ENCODE measurements at places on chromosomes 11 and 22. TPM values are rescaled to one million over a fixed set of nuclear protein-coding genes. Genes with fewer than 3 reads are reported as not detected.

Gene PLEKHB1
- polyA plus RNA-seq, result 15.5 TPM

Gene ACER3
- polyA plus RNA-seq, result 14.8 TPM

Gene HTR3B
- polyA plus RNA-seq, result 0.32 TPM

Gene ZNF215
- 3.4 TPM for polyA plus RNA-seq

Gene C1QTNF4
- polyA plus RNA-seq, result 6.1 TPM

Gene DEUP1
- polyA plus RNA-seq, result 1.5 TPM

Gene RCN1
- 188 TPM for polyA plus RNA-seq

Gene ZBTB3
- polyA plus RNA-seq, result 8.9 TPM

Gene SLC25A17
- 41.7 TPM for polyA plus RNA-seq

Gene RFPL2
- 0.20 TPM for polyA plus RNA-seq

Gene MEI1
- 3.4 TPM for polyA plus RNA-seq

Gene POTEH
- not detected for polyA plus RNA-seq

Gene KIAA1671
- 23.7 TPM for polyA plus RNA-seq

Gene OR51T1
- not detected for polyA plus RNA-seq

Gene APOL4
- polyA plus RNA-seq, result 8.6 TPM

Gene THY1
- polyA plus RNA-seq, result 87.1 TPM

Gene CREB3L1
- 73.2 TPM for polyA plus RNA-seq

Gene PMM1
- polyA plus RNA-seq, result 39.2 TPM

Gene OR4D5
- not detected for polyA plus RNA-seq

GRCh38 chr11:105937738-105938137, 84.3 kb downstream of the MSANTD4 start:
- no peak for DNase-seq

DNA sequence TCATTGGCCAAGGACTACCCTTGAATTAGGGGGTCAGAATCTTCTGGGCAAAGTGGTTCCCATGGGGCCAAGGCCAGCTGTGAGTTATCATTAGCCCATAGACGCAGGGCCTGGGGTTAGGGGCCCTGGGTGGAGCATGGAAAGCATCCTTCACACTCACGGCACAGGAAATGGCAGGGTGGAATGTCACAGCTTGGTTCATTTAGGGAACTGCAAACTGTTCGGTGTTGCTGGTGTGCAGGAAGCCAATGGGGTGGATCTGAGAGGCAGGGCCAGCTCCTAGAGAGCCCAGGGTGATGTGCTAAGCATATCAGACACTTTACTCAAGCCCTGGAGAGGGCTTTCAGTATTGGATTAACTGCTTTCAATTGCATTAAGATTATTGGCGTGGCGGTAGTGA, 42.9 kb downstream of the TECTA start:
- DNase-seq, result no peak

GRCh38 chr11:66172146-66172545, 96.3 kb upstream of the RAB1B start:
- peak; percentile 8 for DNase-seq

DNA sequence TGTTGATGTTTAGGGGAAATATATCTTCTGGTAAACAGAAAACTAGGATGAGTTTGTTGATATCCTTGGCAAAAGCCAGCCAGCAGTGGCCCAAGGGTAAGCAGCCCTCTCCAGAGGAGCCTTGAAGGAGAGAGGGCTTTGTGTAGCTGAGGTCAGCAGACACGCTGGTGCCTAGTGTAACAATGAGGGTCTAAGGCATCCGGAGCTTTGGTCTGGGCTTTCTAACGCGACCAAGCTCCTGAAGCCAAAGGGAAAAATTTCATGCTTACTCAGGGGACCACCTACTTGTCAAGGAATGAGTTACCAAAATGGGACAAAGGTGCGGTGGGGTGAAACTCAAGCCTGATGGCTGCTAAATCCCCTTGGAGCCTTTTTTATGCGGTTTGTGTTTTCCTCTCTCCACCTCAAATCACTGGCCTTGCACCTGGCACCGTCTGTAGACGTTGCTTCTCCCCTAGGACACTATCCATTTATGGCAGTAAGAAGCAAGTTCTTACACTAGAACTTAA, 134.9 kb downstream of the DBX1 start:
- no peak for DNase-seq

DNA sequence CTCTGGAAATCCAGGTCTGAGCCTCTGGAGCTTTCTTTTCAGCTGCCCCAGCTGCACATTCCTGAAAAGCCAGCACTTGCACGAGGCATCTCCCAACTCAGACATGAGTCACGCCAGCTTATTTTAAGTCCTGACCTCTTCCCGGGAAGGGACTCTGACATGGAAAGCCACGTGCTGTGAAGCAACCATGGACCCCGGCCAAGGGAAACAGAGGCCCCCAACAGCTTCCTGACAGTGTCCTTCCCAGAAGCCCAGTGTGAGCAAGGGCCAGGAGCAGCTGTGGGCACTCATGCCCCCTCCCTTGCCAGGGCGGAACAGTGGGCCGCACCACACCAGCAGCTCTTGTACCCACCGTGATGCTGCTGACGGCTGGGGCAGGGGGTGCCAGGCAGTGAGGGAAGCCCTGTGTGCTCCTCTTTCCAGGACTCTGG, 118.8 kb upstream of the CADM1 start:
- DNase-seq, result peak; percentile 55

DNA sequence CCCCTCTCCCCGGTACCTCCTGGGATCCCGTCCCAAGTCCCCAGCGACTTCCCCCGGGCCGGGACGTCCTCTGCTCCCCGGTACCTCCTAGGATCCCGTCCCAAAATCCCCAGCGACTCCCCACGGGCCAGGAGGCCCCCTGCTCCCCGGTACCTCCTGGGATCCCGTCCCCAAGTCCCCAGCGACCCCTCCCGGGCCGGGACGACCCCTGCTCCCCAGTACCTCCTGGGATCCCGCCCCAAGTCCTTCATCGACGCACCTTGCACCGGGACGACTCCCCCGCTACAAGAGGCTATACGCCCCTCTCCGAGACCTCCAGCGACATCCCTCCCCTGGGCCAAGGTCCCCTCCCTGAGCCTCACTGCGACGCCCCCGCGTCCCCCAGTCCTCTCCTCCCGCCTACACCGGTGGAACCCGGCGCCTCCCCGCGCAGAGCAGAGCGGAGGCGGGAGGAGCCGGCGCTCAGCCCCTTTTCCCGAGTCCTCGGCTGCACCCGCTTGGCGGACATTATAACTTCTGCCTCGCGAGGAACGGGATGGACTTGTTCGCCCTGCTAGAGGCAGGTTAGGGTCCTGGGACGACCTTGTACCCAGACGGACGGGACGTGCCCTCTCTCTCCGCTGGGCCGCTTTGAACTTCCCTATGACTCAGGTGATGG, 912 bp downstream of the KREMEN1 start:
- DNase-seq, result no peak

GRCh38 chr11:128884054-128884453, 7.1 kb upstream of the KCNJ5 start:
- DNase-seq, result no peak

GRCh38 chr11:15208378-15209222, 93.9 kb downstream of the INSC start:
- no peak for DNase-seq

DNA sequence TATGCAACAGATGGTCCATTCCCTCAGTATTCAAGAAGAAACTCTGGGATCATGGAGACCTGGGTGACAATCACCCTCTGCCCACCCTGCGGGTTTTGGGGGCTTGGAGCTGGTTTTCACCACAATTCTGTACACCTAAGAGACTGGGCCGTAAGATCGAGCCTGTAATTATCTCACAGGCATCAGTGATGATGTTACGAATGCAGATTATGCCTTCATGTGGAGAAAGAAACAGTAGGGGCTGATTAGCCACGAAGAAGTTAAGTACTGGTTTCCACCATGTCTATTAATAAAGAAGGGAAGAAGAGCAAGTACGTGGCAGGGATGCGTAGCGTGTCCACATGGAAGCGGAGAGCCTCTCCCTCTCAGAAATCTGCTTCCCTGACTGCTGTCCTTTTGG, 5.3 kb upstream of the EFCAB6 start:
- DNase-seq, result no peak

- DNase-seq, result no peak
Measured at GRCh38 chr11:44748606-44749005, 21.8 kb downstream of the TSPAN18 start.

DNA sequence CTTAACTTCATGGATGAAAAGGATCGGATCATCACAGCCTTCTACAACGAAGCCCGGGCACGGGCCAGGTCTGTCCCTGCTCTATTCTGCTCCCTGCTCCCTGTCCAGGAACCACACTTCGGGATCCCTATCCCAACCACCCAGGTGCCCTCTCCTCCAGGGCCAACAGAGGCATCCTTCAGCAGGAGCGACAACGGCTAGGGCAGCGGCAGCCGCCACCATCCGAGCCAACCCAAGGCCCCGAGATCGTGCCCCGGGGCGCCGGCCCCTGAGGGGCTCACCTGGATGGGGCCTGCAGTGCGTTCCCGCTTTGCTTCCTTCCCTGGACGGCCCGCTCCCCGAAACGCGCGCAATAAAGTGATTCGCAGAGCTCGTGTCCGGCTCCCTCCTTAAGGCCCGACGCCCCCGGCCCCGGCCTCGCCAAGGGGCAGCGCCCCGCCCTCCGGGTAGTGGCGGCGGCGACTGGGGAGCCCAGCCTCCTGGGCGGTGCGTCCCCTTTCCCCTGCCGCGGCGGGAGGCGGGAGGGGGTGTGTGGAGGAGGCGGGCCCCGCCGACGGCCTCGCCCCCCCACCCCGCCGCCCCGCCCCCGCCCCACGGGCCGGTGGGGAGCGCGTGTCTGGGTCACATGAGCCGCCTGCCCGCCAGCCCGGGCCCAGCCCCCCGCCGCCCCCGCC, at the start of gene VEGFB:
VEGFB (plus strand) TSS at position 672 of the 674 bp plus-strand sequence. CDS start 250 bp downstream, outside the sequence.
- no peak for DNase-seq

DNA sequence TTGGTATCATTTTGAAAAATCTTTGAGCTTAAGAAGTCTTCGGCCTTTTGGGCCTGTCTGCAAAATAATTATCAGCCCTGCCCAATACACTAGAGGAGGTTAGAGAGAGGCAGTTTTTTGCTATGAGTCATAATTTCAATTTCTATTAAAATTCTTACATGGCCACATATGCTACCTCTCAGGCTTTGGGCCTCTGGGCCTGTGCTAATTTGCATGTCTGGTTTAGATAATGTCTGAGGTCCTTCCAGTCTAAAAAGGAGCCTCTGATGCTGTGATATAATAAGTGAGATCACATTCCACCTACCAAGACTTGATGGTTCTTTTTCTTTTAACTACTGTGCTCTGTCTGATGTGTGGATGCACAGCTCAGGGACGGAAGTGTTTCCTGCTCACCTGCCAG, 70.8 kb downstream of the KCNJ1 start:
- DNase-seq, result no peak

DNA sequence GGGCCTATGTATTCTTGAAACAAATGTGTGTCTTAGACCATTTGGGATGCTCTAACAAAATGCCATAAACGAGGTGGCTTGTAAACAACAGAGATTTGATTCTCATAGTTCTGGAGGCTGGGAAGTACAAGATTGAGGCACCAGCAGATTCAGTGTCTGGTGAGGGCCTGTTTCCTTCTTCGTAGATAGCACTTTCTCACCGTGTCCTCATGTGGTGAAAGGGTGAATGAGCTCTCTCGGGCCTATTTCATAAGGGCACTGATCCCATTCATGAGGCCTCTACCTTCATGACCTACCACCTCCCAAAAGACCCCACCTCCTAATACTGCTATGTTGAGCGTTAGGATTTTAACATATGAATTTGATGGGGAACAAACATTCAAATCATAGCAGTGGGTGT, 6.4 kb upstream of the NNMT start:
- no peak for DNase-seq

DNA sequence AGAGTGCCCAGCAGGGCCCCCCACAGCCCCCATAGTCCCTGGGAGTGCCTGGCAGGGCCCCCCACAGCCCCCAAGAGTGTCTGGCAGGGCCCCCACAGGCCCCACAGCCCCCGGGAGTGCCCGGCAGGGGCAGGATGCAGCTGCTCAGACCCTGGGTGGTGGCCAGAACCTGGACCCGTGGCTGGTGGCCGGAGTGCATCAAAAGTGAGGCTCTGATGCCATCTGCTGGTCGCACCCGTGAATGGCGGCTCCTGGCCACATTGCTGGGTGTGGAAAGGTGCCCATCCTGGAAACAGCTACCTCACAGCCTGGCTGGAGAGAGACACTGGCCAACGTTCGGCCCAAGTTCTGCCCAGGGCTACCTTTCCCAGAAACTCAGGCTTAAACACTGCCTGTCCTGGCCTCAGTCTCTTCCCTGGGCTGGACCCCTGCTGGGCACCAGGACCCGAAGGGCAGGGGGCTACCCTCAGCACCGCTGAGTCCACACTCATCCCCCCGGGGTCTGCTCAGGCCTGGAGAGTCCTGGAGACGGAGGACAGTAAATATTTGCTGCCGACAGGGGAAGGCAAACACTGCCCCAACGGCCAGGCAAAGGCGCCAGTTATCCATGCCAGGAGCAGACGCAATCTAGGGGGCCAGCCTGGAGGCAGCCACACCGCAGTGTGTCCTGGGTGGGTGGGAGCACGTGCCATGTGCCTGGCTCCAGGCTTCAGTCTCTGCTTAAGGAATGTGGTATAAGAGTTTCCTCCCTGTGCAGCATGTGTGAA, 4.4 kb downstream of the INS start:
- no peak for DNase-seq

- DNase-seq, result no peak
Measured at GRCh38 chr11:129747071-129747470, 68.6 kb upstream of the TMEM45B start.

DNA sequence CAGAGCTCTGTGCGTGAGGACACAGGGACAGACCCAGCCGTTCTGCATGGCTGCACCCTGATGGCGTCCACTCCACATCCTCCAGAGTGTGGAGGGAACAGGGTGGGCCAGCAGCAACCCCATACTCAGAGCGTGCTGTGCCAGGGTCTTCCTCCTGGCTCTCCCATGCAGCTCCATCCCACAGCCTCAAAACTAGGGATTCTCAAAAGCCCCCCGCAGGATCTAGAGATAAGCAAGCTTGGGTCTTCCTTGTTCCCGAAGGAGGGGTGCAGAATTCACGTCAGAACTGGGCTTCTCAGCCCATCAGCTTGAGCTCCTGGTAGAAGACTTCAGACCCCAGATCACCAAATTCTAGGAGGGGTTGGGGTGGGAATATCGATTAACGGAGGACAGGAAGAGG, 858.8 kb downstream of the TBC1D22A start:
- DNase-seq, result no peak

- DNase-seq, result no peak
Measured at GRCh38 chr11:47348859-47349258, 3.6 kb downstream of the MYBPC3 start.

GRCh38 chr22:17950651-17951214, 73.6 kb downstream of the MICAL3 start:
- no peak for DNase-seq

- DNase-seq, result no peak
Measured at GRCh38 chr22:36662981-36663380, 40.6 kb downstream of the CACNG2 start.

DNA sequence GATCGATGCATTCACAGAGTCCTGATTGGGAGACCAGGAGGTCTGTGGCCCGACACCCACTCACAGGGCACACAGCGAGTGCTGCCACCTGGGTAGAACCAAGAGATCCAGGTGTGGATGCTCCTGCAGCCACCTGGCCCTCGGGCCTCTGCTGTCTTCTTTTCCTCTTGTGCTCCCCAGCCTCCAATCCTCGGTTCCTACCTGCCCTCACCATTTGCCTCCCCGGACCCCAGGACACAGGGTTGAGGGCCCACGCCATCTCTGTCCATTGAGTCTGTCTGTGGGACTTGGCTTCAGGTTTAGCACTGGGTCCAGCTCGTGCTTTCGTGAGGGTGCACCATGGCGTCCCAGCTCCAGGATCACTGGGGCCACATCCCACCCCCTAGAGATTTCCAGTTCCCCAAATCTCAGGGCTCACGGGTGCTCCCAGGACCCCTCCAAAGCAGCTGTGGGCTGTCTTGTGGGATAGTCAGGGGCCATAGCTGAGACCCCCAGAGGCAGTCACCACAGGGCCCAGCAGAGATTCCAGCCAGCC, 591.1 kb downstream of the BRD1 start:
- DNase-seq, result no peak
